Glutamatergic neuron (in vitro differentiated cells): ENCODE measurements at places on chromosomes 13 and 19. TPM values are rescaled to one million over a fixed set of nuclear protein-coding genes. Genes with fewer than 3 reads are reported as not detected.

- no peak overlapping the region for H3K4me3 ChIP-seq
- no peaks in the 10 kb centered on the region for H3K36me3 ChIP-seq
- peak; percentile 24 for DNase-seq
- H3K27ac ChIP-seq: peak overlapping the region; percentile 59
- peaks cover 10% of the 10 kb centered on the region for H3K4me1 ChIP-seq
Observed at GRCh38 chr13:34156841-34157365, 339.0 kb downstream of the RFC3 start.

DNA sequence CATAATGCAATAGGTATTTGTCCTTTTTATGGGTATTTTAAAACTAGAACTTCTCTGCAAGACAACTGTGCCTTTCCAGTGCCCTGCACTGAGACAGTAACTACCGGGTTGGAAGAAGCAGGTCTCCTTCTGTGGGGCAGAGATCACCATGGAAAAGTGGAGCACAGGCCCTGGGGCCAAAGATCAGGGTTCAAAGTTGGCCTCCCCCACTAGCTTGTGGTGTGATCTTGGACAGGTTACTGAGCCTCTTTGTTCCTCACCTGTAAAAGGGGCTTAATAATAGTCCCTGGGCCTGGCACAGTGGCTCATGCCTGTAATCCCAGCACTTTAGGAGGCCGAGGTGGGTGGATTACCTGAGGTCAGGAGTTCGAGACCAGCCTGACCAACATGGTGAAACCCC lies 68.3 kb downstream of the CEBPG start:
- H3K27me3 ChIP-seq: peaks cover 5% of the 10 kb centered on the region
- peaks cover 7% of the 10 kb centered on the region for H3K4me1 ChIP-seq
- no peak for DNase-seq
- H3K36me3 ChIP-seq: peaks cover 4% of the 10 kb centered on the region

GRCh38 chr13:76944456-76944855 lies 3.9 kb upstream of the ACOD1 start:
- peaks cover 2% of the 10 kb centered on the region for H3K27me3 ChIP-seq
- no peaks in the 10 kb centered on the region for H3K4me1 ChIP-seq
- no peak overlapping the region for H3K27ac ChIP-seq
- H3K36me3 ChIP-seq: no peaks in the 10 kb centered on the region
- H3K4me3 ChIP-seq: no peak overlapping the region

- no peak overlapping the region for H3K4me3 ChIP-seq
- H3K27ac ChIP-seq: peak overlapping the region; percentile 65
- DNase-seq: no peak
- peaks cover 8% of the 10 kb centered on the region for H3K4me1 ChIP-seq
- peaks cover 5% of the 10 kb centered on the region for H3K27me3 ChIP-seq
Observed at GRCh38 chr13:65679240-65679639, 1550.9 kb downstream of the PCDH9 start.

DNA sequence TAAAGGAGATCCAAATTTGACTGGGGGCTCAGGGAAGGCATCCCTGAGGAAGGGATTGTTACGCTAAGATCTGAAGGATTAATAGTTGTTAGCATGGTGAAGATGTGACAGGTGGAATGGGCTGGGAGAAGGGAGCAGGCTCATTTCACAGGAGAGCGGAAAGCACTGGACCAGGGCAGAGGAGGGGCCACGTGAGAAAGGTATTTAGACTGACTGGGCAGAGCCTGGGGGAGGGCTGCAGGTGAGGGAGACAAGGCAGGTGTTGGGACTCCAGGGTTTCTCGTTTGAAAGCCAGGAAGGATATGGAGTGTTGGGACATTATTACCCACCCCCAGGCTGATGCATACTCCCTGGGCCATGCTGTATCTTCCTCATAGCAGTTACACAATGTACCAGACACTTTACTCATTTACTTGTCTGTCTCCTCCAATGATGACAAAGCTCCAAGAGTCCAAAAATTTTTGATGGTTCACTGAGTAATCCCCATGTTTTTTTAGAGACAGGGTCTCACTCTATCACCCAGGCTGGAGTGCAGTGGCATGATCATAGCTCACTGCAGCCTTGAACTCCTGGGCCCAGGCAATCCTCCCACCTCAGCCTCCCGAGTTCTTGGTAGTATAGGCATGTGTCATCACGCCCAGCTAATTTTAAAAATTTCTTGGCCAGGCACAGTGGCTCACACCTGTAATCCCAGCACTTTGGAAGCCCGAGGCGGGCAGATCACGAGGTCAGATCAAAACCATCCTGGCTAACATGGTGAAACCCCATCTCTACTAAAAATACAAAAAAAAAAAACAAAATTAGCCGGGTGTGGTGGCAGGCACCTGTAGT lies 2.3 kb downstream of the TRAPPC6A start:
- H3K27ac ChIP-seq: no peak overlapping the region
- H3K4me3 ChIP-seq: no peak overlapping the region
- no peak for DNase-seq
- H3K36me3 ChIP-seq: no peaks in the 10 kb centered on the region
- H3K4me1 ChIP-seq: peaks cover 7% of the 10 kb centered on the region

DNA sequence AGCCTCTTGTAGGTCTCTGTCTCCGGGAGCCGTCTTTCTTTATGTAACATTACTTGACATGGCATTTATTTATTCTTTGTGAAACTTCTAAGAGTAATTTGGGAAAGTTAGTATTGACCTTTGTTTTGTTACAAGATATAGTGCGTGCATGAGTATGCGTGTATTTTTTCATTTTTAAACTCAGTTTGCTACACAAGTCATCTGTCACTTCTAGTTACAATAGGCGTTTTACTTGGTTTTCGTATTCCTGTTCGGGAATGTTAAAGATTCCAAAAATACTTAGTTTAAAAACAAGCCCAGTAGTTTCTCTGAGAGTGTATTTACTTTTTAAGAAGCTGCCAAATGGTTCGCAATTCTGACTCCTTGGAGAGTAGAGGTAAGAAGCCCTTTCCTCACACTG lies 3.2 kb downstream of the PDS5B start:
- H3K4me3 ChIP-seq: peak overlapping the region; percentile 60
- H3K27ac ChIP-seq: no peak overlapping the region
- no peak for DNase-seq

GRCh38 chr13:25874064-25874737 lies 177.6 kb downstream of the SHISA2 start:
- H3K4me3 ChIP-seq: no peak overlapping the region
- H3K36me3 ChIP-seq: peaks cover 7% of the 10 kb centered on the region
- peaks cover 2% of the 10 kb centered on the region for H3K4me1 ChIP-seq
- H3K27ac ChIP-seq: no peak overlapping the region

GRCh38 chr19:49210108-49210900 lies 52.7 kb downstream of the TRPM4 start:
- H3K27ac ChIP-seq: peak overlapping the region; percentile 43
- H3K27me3 ChIP-seq: peaks cover 5% of the 10 kb centered on the region
- peak overlapping the region; percentile 88 for H3K4me3 ChIP-seq
- no peaks in the 10 kb centered on the region for H3K36me3 ChIP-seq
- peak; percentile 85 for DNase-seq
- peaks cover 7% of the 10 kb centered on the region for H3K4me1 ChIP-seq

GRCh38 chr19:42466521-42467182 lies 23.9 kb upstream of the CXCL17 start:
- no peak overlapping the region for H3K4me3 ChIP-seq
- no peak for DNase-seq
- peaks cover 2% of the 10 kb centered on the region for H3K27me3 ChIP-seq
- no peaks in the 10 kb centered on the region for H3K36me3 ChIP-seq

- H3K4me1 ChIP-seq: peaks cover 23% of the 10 kb centered on the region
- no peak for DNase-seq
- H3K27ac ChIP-seq: no peak overlapping the region
- H3K27me3 ChIP-seq: peaks cover 11% of the 10 kb centered on the region
Observed at GRCh38 chr13:45368571-45368970, 27.6 kb upstream of the TPT1 start.

DNA sequence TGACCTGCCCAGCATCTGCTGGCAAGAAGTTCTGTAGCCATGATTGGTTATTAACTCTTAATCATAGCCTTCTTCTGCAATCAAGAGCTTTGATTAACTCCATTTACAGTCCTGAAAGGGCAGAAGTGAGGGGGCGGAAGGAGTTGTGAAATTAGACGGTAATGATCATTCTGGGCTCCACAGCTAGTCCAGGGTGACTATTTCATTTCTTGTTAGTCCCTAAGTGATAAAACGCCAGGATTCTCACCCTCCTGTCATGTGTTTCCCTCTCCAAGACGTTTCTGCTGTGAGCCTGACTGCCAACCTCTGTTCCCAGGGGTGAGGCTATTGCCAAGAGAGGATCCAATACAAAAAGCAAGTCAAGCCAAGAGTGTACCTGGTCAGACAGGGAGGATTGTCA lies 155.9 kb upstream of the IPO5 start:
- peaks cover 7% of the 10 kb centered on the region for H3K36me3 ChIP-seq
- H3K27ac ChIP-seq: no peak overlapping the region
- no peak overlapping the region for H3K4me3 ChIP-seq
- no peaks in the 10 kb centered on the region for H3K27me3 ChIP-seq
- DNase-seq: no peak

DNA sequence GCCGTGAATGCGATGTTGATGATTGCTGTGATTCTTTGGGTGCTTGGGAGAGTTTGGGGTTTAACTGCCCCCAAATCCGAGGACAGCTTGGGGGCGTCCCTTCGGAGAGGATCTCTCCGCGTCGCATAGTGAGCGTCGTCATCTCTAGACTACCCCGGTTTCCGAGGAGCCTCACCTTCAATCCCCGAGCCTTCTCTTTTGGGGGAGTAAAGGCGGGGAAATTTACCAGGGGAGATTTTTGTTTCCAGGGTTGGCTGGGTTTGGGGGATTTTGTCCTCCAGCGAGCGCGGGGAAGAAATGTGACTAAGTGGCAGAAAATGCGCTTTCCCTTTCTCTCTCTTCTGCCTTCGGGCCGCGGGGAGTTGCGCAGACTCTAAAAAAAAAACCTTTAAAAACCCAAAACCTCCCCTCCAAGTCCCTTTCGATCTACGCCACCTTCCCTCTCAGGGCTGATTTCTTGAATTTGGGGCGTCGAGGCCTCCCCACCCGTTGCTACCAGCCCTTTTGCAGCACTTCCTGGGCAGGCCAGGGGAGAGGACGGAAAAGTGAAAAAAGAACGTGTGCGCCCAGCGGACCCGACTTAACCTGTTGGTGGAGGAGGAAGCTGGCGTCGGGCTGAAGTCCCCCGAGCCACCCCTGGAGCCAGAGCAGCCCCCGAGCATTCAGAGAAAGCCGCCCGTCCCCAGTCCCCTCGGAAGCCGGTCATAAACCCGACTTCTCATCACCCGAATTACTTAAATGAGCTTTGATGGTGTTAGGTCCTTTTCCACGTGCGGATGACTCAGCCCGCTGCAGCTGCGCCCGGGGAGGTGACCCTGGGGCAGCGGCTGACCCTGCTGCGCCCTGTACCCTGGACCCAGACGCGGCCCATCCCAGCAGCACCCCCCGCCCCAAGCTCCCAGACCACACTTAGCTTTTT lies 17.7 kb downstream of the NFIX start:
- H3K27me3 ChIP-seq: peaks cover 48% of the 10 kb centered on the region
- DNase-seq: no peak
- no peak overlapping the region for H3K27ac ChIP-seq
- peak overlapping the region; percentile 72 for H3K4me3 ChIP-seq
- no peaks in the 10 kb centered on the region for H3K36me3 ChIP-seq
- H3K4me1 ChIP-seq: peaks cover 11% of the 10 kb centered on the region

DNA sequence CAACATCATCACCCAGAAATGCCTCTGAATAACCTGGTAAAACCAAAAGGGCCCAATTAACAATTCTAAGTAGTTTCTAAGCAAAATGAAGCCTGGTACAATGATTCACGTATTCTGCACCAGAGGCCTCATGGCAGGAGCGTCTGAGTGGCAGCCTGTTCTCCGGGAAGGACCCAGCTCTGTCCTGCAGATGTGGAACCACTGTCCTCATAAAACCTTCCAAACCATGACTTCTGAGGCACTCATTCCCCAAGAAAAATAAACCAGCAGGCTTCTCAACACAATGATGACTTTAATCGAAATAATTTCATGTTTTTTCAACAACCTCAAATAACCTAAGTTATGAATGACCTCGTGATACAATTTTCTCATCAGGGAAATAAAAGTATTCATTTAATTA lies 89.9 kb downstream of the STK24 start:
- peaks cover 84% of the 10 kb centered on the region for H3K4me1 ChIP-seq
- peaks cover 11% of the 10 kb centered on the region for H3K27me3 ChIP-seq
- no peak for DNase-seq
- H3K27ac ChIP-seq: peak overlapping the region; percentile 18
- no peak overlapping the region for H3K4me3 ChIP-seq
- no peaks in the 10 kb centered on the region for H3K36me3 ChIP-seq

The TEX29 gene
- total RNA-seq: 0.64 TPM

GRCh38 chr13:46565808-46566750 lies 13.1 kb downstream of the LRCH1 start:
- H3K27ac ChIP-seq: no peak overlapping the region
- DNase-seq: no peak
- H3K4me3 ChIP-seq: no peak overlapping the region
- H3K36me3 ChIP-seq: no peaks in the 10 kb centered on the region

The BRCA2 gene
- total RNA-seq: 3.0 TPM

The MAMSTR gene
- 2.7 TPM for total RNA-seq

GRCh38 chr19:33772858-33773180 lies 23.9 kb upstream of the KCTD15 start:
- DNase-seq: no peak
- peaks cover 13% of the 10 kb centered on the region for H3K36me3 ChIP-seq
- H3K4me3 ChIP-seq: no peak overlapping the region

- H3K4me3 ChIP-seq: no peak overlapping the region
- H3K36me3 ChIP-seq: no peaks in the 10 kb centered on the region
- H3K27me3 ChIP-seq: peaks cover 8% of the 10 kb centered on the region
- DNase-seq: peak; percentile 80
- peak overlapping the region; percentile 62 for H3K27ac ChIP-seq
Observed at GRCh38 chr19:38142176-38143035, 81.6 kb downstream of the DPF1 start.

DNA sequence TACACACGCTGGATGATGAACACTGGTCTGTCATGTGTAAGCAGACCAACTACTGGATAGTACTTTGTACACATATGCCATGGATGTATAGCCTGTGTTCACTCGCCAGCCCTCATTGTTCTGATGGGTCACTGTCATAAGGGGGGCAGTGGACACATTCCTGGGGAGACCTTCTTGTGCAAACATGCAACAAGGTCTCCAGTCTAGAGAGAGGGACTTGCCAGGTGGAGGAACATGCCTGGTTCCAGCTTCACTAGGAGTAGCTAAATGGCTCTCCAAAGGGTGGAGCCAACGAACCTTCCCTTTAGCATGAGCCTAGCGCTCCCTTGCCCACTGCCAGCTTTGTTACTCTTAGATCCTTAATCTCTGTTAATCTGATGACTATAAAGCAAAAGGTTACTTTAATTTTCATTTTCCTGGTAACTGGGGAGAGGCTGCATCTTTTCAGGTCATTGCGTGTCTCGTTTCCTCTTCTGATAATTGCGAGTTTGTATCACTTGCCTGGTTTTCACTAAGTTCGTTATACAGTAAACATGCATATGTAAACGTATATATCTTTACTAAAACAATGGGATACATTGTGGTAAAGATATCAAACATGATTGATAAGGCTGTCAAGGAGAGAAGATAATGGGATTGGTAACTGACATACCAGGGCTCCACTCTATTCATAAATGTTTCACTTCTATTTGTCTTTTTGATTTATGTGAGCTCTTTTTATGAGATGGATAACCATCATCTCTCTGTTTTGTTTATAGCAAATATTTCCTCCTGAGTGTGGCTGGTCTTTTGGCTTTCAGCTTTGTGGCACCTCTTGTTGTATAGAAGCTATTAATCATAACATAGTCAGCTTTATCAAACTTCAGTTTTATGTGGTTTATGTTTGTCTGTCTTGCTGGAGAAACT lies 235.2 kb upstream of the SGCG start:
- peaks cover 4% of the 10 kb centered on the region for H3K4me1 ChIP-seq
- H3K36me3 ChIP-seq: peaks cover 9% of the 10 kb centered on the region
- DNase-seq: no peak
- no peak overlapping the region for H3K4me3 ChIP-seq
- H3K27ac ChIP-seq: no peak overlapping the region
- H3K27me3 ChIP-seq: peaks cover 5% of the 10 kb centered on the region
